ENCODE measurements at places on chromosomes 7 and 10.

GRCh38 chr7:154914308-154914995, 88.5 kb downstream of the PAXIP1 start:
- DNase-seq: no peak

GRCh38 chr7:149692557-149692982, 80.8 kb downstream of the ZNF467 start:
- no peak for DNase-seq

- no peak for DNase-seq
Observed at GRCh38 chr7:92790992-92791391, 45.4 kb downstream of the CDK6 start.

DNA sequence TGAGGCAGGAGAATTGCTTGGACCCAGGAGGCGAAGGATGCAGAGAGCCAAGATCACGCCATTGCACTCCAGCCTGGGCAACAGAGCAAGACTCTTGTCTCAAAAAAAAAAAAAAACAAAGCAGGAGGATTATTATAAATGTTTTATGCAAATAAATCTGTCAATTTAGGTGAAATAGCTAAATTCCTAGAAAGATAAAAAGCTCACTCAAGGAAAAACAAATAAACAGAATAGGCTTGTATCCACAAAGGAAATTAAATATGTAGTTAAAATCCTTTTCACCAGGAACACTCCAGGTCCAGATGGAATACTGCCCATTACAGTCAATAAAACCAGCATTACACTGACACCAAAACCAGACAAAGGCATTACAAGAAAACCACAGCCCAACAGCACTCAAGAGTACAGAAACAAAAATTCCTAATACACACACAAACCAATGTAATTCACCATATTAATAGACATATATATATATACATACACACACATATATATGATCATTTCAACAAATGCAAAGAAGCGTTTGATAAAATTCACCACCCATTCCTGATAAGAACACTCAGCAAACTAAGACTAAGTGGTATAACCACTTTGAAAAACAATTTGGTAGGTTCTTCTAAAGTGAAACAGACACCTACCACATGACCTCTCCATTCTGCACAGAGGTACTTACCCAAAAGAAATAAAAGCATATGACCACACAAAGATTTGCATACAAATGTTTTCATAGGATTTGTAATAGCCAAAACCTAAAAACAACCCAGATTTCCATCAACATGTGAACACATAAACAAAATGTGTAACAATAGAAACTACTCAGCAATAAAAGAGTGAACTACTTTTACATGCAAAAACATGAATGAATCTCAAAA, 38.8 kb downstream of the ABI1 start:
- DNase-seq: no peak

DNA sequence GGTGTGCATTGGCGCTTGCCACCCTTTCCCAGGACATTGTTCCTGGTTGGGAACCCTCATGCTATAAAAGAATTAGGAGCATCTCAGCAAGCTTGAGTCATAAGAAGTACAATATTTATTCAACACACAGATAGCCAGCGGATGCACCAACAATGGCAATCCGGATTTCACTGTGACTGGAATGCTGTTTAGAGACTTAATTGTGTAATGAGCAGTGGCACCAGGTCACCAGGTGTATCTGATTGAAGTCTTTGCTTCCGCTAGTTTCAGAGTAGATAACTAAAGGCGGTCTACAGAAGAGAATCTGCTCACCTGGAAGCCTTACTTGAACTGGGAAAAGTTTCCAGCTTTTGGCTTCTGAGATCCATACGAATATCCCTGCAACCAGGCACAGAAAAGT, 772.3 kb upstream of the GHITM start:
- DNase-seq: no peak

DNA sequence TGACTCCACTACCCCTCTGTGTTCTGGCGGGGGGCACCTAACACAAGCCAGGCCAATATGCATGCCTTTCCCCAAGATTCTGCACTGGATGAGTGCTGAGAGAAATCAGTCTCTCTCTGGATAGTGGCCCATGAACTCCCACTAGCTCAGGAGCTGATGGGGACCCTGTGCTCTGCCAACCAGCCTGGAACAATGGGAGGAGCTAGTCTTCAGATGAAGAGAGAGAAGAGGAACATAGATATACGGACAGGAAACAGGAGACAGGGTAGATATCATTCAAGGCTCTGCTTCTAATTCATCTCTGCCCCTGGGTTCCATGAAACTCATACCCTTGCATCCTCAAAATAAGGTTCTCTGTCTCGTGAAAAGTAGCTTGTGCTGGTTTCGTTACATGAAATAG, 27.9 kb upstream of the PLXNA4 start:
- DNase-seq: peak; percentile 60

- DNase-seq: no peak
Observed at GRCh38 chr7:120738816-120739215, 119.1 kb downstream of the TSPAN12 start.

GRCh38 chr7:512146-512510, 7.5 kb downstream of the PDGFA start:
- no peak for DNase-seq

GRCh38 chr7:42756841-42757240, 155.0 kb downstream of the C7orf25 start:
- DNase-seq: no peak

GRCh38 chr10:35259769-35260397, 76.4 kb upstream of the CCNY start:
- no peak for DNase-seq

DNA sequence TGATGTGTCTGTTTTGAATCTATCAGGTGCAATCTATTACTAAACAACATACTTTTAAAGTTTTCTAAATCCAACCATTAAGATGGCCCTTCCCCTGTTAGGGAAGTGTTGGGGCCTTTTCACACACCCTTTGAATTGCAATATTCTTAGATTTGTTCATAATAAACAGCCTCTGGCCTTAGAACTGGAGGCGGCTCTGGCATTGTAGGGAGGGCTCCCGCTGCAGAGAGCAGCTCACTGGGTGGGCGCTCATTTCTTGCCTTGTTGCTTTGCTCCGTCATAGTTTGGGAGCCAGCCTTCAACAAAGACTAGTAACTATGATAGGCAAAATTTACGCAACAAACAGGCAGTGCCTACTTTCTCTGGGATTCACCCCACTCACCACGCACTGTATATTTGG, 4.2 kb upstream of the HOXA10 start:
- DNase-seq: no peak

DNA sequence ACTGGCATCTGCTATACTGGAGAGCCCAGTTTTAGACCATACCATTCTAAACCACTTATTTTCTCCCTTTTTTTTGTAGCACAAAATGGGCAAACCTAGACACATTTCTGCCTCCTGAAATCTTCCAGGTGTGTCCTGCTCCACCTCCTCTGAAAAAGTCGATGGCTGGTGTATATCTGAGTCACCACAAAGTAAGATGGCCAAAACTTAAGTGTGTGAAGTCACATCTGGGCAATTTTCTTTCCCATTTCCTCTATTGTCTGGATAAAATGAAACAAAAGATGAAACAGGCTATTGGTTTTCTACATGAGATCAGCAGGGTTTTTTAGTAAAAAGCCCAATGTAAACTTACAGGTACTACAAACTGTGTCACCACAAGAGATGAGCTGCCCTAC, 65.5 kb downstream of the OSBPL3 start:
- no peak for DNase-seq

DNA sequence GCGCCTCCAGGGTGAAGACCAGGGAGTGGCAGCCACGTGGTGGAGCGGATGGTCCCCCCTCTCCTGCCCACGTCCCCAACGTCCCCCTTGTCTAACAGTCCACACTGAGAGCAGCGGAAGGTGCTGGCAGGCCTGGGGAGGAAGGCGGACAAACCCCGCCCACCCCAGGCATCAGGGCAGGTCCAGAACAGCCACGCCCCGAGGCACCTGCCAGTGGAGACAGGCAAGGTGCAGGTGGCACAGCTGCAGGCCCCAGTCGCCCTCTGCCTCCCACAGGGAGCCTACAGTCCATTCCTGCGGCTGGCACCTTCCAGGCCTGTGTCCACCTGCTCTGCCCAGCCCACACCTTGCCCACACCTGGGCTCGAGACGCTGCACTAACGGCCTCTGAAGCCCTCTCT, 24.9 kb downstream of the CYP2W1 start:
- no peak for DNase-seq

DNA sequence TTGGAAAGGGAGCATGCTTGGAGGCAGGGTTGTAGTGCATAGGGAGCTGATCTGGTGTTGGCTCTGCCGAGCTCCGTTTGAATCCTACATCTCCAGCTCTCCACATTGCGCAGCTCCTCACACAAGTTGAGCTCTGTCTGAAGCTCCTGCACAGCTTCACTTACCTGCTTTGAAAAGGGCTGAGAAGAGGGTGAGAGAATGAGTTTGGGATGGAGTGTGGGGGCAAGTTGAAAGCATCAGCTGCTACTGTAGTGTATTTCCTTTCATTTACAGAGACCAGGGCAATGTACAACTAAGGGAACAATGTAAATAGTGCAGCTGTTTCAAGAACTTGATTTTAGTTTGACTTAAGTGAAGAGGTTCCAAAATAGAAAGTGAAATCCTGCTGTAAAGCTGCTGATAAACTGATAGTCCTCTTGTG, 88.5 kb downstream of the VTI1A start:
- DNase-seq: no peak

GRCh38 chr10:110032801-110033700, 25.3 kb downstream of the ADD3 start:
- DNase-seq: peak; percentile 76

GRCh38 chr10:131009791-131010190, 301.7 kb downstream of the TCERG1L start:
- DNase-seq: no peak

DNA sequence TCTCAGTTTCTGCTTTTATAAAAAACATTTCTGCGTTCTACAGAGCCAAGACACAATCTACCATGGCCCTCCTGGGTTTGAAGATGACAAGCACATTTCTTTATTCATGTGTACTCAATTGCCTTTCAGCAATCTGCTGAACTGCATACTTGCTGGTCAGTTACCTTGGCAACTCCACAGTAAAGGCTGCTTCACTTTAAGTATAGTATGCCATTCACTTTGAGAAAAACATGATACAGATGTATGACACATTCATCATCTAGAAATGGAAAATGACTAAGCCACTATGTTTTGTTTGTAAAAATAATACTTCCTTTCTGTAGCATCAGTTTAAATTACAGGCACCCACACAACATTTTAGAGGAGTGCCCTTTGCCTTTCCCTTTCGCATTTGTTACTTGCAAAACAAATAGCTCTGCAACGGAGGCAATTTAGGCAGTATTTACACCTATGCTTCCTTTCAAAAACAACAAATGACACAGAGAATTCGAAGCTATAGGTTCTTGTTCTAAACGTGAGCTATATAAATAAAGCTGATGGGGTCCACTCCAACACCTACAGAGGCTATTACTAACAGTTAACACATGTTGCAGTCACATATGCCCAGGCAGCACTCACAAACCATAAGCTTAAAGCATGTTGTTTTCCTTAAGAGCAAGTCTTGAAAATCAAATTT, 23.5 kb downstream of the SGCE start:
- DNase-seq: no peak

DNA sequence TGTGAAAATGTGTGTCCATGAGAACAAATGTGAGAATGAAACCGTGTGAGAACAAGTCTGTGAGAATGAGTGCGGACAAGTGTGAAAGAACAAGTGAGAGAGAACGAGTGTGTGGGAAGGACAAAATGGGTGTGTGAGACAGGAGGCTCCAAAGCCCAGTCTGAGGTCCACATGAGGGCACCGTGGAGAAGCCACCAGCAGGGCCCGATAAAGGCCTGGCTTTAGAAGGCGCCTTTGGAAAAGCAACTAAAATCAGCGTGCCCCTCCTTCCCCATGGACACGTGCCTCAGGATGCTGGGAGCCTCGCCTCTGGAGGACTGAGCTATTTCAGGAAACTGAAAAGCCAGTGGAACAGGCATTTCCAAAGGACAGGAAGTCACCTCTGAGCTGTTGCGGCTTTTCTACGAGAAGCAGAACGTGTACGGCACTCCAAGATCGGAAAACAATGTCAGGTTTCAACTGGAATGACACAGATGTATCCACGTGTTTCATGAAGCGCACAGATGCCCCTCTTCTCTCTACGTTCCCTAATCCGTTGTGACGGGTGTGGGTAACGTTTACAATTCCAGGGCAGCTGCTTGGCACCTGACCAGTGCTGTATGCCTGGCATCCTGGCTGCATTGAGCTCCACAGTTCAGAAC, 46.4 kb downstream of the ESYT2 start:
- DNase-seq: no peak

GRCh38 chr10:103761075-103761920, 94.1 kb downstream of the SH3PXD2A start:
- no peak for DNase-seq

DNA sequence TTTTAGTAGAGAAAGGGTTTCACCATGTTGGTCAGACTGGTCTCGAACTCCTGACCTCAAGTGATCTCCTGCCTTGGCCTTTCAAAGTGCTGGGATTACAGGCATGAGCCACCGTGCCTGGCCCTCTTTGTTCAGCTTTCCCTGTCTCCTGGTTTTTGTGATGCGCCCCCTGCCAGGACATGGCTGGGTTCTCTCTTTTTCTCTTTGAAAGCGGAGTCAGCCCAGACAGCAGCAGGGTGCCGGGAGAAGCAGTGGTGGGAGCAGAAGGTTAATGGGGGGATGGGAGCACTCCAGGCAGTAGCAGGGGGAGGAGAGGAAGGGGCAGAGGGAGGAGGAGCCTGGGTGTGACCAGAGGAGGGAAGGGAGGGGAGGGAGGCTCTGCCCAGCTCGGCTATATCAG, 1.8 kb downstream of the MUC3A start:
- DNase-seq: no peak

DNA sequence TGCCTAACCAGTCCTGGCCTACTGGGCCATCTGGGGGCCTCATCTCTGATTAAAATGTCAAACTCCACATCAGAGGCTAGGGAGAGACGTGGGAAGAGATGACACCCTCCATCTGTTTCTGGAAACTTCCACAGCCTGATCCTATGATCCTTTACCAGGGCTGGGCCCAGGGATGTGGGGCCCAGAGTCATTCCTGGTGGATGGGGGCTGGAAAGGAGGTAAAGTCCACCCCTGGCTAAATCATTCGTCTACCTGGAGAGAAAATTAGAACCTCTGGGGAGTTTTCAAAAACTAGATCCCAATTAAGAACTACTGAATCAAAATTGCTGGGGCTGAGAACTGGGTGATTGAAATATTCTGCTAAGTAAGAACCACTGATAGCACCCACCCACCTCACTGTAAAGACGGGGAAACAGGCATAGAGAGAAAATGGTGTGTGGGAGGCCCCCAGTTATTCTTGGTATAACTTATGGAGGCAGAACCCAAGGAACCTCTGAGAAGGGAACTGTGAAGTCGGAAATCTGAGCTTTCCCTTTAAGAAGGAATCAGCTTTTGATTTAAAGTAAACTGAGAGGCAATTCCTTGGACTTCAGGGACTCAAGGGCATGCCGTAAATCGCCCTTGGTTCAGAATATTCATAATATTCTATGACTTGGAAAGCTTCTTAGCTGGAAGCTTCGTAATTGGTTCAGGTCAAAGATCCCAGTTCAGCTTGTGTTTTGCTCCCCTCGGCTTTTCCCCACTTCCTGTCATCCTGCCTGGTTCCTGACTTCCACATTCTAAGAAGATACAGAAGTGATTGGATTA, 53.1 kb downstream of the PRKAG2 start:
- no peak for DNase-seq

- DNase-seq: peak; percentile 93
Observed at GRCh38 chr10:71212318-71213126, at the start of gene UNC5B. TSS of gene UNC5B (plus strand) at chr10:71212570. CDS start at chr10:71212986, 416 bp downstream.

GRCh38 chr10:88120599-88121333, 257.3 kb downstream of the PTEN start:
- peak; percentile 17 for DNase-seq

GRCh38 chr7:129127154-129127553, 17.4 kb upstream of the TSPAN33 start:
- no peak for DNase-seq

- no peak for DNase-seq
Observed at GRCh38 chr7:97555857-97556421, 175.9 kb upstream of the TAC1 start.

Data from Ammon's horn (tissue), 1 donor.